Pancreas (tissue), 10 donors: ENCODE measurements at places on chromosomes 16 and 17. TPM values are rescaled to one million over a fixed set of nuclear protein-coding genes. Genes with fewer than 3 reads are reported as not detected.

KRT15 gene
- total RNA-seq, result 0.20 TPM

TPSB2 gene
- total RNA-seq, result 0.69 TPM

CASKIN2 gene
- total RNA-seq, result 13.3 TPM

TMC8 gene
- total RNA-seq, result 0.51 TPM

HEXIM1 gene
- 13.8 TPM for total RNA-seq

DNA sequence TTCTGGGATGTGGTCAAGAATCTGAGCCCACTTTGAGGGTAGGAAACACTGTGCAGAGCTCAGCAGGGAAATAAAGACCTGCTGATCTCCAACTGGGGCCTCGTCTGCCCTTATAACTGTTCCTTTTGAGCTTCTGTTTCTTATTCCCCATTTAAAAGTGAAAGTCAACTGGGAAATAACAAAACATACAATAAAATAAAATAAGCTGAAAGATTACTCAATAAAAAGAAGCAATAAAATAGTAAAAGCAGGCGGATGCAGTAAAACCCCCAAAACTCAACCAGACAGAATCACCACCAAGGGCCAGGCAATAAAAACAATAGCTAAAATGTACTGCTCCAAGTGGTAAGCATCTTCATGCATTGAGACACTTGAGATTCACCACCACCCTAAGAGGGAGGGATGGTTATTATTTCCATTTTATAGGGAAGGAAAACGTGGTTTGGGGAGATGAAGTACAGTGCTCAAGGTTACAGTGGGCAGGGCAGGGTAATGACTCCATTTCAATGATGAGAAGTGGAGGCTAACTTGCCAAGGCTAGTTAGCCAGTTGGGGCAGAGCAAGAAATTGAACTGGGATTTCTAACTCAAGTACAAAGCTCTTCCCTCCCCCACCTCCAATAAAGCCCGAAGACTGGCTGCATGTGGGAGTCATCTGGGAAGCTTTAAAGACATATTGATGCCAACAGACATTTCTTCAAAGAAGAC, 6.4 kb upstream of the SPACA3 start:
- no peak overlapping the region for H3K4me3 ChIP-seq
- no peaks in the 10 kb centered on the region for H3K27me3 ChIP-seq
- H3K36me3 ChIP-seq, result no peaks in the 10 kb centered on the region
- H3K27ac ChIP-seq, result no peak overlapping the region
- DNase-seq, result no peak

DNA sequence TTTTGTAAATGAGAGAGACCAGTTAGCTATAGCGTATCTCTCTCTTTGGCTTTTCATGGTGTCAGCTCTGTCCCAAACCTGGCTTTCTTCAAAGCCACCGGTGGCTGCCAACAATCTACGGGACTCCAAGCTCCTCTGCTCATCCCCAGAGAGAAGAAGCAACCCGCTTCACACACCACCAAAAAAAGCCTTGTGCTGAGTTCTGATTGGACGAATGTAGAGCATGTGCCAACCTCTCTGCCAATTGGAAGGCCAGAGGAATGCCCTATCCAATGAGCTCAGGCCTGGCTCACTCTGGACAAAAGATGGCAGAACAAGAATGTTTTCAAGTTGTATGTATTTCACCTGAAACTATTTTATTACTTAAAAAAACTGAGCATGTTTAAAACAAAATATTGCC, 202.4 kb downstream of the C16orf95 start:
- H3K27ac ChIP-seq, result no peak overlapping the region
- H3K27me3 ChIP-seq, result no peaks in the 10 kb centered on the region
- H3K36me3 ChIP-seq, result no peaks in the 10 kb centered on the region

DNA sequence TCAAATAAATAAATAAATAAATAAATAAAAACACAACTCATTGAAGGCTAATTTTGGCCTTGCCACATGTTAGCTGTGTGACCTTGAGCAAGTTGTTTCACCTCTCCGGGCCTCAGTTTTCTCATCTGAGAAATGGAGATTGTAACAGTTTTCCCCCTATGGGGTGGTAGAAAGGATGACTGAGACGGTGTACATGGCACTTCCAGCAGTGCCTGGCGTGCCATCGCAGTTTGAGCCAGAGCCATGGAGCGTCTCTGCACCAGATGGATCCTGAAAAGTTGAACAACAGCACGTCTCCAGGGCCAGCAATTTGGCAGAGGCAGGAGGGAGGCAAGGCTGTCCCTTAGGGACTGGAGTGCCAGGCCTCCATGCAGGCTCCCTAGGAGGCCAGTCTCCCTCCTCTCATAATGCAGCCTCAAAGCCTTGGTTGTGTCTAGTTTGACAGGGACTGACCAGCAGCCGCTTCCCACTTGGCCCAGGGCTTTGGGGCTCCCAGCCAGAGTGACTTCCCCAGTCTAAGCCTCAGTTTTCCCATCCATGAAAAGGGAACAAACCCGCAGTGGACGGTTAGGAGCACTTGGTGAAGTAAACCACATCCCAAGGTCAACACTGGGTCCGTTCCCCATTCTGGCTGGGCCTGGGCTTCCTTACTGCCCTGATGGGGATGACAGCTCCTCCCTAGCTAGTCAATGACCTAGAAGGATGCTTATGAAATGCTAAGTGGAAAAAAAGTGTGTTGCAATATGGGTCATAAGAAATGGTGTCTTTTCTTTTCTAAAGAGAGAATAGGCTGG, 19.3 kb downstream of the SOCS1 start:
- H3K4me3 ChIP-seq, result no peak overlapping the region
- H3K27me3 ChIP-seq, result no peaks in the 10 kb centered on the region
- H3K4me1 ChIP-seq, result no peaks in the 10 kb centered on the region
- H3K27ac ChIP-seq, result no peak overlapping the region
- no peak for DNase-seq

DNA sequence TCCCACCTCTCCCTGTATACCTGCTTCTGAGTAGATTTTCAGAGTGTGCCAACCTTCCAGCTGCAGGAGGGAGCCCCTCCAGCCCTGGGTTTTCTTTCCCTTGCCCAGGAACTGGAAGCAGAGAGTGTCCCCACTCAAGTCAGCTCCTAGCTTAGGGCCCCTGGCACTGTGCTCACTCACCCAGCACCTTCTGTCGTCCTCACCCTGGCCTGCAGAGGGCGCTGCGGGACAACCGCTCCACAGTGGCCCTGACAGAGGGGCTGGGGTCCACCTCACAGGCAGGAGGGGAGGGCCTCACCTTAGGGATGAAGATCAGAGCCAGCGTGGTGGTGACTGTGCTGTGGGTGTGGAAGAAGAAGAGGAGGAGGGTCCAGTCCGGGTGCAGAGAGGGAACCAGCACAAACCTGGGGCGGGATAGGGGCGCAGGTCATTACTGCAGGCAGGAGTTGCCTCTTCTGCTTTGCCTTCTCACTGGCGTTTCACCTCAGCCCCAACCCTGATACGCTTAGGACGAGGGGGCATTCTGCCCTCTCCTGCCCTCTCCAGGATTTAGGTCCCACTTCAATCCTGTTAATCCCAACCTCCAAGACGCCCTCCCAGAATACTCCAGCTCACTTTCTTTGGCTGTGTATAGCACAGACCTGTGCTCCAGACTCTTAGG, 10.0 kb downstream of the GPR179 start:
- H3K4me1 ChIP-seq, result no peaks in the 10 kb centered on the region
- H3K4me3 ChIP-seq, result no peak overlapping the region
- H3K27me3 ChIP-seq, result no peaks in the 10 kb centered on the region
- no peak for DNase-seq
- H3K27ac ChIP-seq, result no peak overlapping the region
